ENCODE measurements at places on chromosomes 4 and X.

DNA sequence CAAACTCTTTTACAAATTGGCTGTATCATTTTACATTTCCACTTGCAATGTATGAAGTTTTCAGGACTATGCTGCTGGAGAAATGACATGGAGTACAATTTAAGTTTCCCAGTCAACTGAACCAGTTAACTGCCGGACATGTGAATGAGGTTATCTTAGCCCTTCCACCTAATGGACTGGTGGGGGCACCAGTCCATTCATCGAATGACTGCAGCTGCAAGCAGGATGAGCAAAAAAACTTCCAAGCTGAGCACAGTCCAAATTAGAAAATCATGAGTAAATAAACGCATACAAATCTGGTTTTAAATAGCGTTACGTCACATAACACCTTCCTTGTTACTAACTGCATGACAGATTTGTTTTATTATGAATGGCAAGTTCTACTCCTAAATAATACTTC lies 1131.5 kb downstream of the PCDH18 start:
- no peak for DNase-seq

GRCh38 chr4:5932035-5932568 lies 39.2 kb upstream of the CRMP1 start:
- DNase-seq = peak; percentile 87

DNA sequence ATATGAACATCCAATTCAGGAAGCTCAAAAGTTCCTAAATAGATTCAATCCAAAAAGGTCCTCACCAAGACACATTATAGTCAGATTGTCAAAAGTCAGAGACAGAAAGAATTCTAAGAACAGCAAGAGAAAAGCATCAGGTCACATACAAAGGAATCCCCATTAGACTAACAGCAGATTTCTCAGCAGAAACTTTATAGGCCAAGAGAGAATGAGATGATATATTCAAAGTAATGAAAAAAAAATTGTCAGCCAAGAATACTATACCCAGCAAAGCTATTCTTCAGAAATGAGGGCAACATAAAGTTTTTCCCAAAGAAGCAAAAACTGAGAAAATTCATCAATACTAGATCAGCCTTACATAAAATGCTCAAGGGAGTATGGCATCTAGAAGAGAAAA lies 106.6 kb upstream of the SH3RF1 start:
- DNase-seq = no peak

DNA sequence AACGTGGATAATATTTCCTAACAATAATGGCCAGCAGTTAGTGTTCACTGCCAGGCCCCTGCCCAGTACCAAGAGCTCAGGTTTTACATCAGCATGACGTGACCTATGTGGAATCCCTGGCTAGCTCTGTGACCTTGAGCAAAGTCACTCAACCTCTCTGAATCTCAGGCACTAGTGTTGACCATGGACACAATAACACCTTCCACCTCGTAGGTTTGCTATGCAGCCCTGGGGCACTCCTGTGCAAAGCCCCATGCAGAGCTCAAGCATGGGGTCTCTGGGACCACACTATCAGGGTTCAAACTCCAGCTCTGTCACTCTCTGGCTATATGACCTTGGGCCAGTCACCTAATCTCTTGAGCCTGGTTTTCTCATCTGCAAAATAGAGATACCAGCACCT lies 38.7 kb upstream of the MSX1 start:
- no peak for DNase-seq

DNA sequence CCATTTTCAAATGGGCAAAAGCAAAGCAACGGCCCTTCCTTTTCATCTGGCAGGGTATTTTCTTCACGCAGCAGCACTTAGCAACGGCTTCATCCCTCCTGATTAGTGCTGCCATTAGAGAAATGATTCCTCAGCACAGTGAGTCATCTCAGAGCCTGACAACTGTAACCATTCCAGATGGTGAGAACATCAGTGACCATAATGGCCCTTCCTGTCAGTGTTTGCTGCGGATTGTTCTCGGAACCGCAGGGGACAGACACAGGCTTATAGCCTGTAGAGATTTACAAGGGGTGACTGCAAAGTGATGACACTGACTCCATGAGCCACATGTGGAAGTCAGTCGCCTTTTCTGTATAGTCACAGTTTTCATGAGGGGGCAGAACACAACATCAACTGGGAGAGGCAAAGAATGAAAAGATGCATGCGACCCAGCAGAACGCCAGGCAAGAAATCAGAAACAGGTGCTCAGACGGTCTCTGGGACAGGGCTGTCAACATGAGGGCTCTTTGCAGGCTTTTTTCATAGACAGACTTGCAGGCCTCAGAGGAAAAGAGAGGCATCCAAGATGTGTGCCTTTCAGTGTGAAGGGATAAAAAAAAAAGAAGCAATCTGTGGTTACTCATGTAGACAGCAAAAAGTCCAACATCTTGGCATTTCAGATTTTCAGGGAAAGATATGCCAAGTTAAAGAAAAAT lies 69.9 kb upstream of the FBXW7 start:
- no peak for DNase-seq

DNA sequence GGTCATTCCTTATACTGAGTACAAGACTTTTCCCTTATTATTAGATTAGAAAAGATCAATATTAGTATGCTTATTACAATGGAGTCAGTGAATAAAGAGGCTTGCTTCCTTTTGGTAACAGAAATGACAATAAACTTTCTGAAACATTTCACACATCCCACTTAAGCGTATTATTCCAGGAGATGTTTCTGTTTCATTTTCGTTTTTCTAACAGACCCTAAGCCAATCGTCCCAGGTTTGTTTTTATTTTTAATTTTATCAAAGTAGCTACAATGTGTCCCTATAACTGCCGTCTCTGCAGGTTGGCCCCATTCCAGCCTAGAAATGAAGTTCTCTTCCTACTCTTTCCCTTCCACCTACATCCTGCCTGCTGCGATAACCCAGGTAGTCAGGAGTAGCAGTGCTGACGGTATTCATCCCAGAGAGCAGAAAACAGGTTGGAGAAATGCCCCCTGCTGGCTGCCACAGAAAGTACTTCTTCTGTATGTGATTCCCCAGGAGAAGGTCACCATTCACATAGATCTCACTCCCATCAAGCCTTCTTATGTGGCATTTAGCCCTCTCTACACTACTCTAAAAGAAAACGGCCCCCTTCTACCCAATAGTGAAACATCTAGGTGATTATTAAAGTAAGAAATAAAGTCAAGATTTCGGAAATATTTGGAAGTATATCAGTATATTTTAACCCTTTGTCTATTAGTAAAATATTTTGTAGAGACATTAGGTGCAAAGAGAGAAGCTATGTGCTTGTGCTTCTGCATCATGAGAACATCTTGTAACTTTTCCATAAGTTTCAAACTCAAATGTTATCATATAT lies 40.4 kb downstream of the ENPEP start:
- peak; percentile 19 for DNase-seq

DNA sequence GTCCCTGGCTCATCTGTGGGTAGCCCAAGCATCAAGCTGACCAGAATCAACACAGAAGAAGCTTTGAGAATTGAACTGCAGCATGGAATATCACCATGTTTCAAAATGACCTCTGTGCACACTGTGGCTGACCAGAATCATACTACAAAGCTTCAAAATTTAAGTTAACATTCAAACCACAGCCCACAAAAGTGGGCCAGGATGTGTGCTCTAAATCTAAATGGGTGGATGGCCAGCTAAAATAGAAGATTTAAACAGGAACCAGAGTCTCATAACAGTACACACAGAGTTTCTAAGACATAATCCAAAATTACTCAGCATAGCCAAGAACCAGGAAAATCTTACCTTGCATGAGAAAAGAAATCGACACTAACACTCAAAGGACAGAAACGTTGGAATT lies 46.1 kb downstream of the KLF3 start:
- no peak for DNase-seq

GRCh38 chrX:66684196-66684595 lies 45.3 kb upstream of the EDA2R start:
- DNase-seq = no peak

DNA sequence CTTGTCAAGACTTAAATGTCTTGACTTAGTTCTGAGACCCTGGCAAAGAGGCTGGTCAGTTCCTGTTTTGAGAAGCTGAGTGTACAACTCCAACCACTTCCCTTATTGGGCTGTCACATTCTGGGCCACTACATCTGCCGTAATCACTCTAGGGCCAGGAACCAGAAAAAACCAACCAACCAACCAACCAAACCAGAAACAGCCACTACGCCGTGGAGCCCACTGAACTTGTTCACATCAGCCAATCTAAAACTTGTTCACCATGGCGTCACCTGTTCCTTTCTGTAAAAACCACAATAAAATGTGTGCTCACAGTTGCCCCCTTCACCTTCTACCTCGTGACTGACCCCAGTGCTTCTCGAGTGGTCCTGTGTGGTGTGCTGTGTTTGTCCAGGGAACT lies 107.3 kb downstream of the JADE1 start:
- DNase-seq = no peak

DNA sequence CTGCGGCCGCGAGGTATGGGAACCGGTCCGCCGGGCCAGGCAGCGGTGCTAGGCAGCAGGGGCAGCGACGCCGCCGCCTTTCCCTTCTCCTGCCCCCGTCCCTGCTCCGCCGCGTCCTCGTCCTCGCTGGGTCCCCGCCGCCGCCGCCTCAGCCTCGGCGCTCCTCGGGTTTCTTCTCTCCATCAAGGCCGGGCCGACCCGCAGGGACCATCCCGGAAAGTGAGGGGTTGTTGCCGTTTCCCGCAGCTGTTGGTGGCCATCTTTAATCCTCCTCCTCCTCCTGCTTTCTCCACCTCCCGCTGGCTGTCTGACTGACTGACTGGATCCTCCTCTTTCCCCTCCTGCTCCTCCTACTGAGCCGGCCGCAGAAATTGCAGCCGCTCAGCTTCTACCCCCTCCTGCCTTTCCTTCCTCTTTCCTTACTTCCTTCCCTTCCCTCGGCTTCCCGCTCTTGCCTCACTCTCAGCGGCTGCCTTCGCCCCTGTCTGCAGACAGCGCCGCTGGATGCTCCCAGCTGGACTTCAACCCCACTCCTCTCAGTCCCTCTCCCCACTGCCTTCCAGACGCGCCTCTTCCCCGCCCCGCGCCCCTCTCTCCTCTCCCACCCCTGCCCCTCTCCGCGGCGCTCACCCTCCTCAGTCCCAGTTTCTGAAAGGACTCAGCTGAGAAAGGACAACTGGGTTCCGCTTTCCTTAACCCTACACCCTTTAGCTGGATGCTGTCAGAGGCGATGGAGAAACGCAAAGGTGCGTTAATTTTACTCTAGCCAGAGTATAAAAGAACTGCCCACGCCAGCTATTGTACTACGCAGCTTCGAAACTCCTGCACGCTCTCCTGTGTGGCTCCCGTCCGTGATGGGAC lies at the start of gene WDFY3:
TSS of gene WDFY3 (minus strand) at position 309 of the 861 bp plus-strand sequence. CDS start 106,099 bp downstream, outside the sequence.
- peak; percentile 92 for DNase-seq

DNA sequence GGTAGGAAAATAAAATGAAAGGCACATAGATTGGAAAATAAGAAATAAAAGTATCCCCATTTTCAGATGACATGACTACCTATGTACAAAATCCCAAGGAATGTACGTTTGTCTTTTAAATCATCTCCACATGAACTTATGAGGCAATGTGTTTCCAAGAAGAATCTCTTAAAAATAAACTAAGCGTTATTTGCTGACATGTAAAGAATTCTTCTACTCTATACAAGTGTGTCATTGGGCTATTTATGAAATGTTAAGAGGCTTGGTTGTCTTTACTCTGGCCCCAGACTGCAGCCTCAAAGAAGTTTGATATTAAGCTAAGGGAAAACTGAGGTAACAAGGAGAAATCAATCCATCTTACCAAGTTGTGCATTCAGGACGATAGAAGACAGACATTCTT lies 17.1 kb downstream of the BEX3 start:
- no peak for DNase-seq

DNA sequence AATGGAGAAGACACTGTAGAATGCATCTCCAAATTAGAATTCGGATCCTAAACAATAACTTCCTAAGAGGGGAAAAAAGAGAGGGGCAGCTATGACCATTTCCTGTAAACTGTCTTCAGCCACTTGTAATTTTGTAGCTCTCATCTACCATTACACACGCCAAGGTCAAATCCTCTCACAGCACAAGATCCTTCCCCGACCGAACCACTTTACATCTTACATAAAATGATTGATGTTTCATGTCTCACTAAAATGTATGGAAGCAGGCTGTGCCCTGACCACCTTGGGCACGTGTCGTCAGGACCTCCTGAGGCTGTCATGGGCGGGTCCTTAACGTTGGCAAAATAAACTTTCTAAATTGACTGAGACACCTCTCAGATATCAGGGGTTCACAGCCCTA lies 24.1 kb upstream of the PBDC1 start:
- DNase-seq = no peak

DNA sequence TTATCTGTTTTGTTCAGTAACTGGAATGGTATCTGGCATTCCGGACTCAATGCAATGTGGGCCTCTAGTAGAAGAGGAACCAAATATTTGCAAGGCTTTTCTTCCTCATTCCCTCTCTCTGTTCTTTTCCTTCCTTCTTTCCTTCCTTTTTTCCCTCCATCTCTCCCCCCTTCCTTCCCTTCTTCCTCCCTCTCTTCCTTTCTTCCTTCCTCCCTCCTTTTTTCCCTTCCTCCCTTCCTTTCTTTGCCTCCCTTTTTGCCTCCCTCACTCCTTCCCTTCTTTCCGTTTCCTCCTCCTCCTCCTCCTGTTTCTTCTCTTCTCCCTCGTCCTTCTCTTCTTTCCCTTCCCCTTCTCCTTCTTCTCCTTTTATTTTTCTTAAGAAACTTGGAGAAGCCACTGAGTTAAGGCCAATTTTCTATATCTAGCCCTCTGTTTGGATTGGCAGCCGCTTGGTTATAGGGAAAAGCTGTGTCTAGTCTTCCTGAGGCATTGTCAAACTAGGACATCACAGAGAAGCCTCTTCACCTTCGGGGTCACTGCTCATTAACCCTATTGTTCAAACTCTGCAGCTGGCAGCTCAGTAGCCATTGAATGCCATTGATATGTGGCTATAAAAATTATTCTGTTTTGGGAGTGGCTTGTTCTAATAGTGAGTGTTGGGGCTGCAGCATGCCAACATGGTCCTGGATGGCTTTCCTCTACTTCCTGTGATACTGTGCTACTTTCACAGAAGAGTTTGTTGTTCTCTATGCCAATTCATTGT lies 95.9 kb downstream of the CFAP299 start:
- no peak for DNase-seq

DNA sequence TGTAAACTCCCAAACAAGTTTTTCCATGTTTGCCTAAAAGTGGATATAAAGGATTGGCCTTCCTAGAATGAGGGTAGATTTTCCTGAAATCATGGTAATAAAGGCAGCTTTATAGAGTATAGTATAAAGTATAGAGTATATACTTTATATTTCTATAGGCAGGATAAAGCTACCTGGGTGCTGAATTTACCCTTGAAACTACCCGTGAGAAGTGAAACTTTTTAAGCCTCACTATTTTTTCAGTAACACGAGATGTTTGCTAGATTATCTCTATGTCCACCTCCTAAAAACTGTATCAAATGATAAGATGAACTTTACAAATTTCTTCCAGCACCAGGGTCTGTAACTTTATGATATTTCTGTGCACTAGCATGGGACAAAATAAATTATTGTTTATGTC lies 340.0 kb upstream of the GALNTL6 start:
- no peak for DNase-seq

Data from NCI-H187 treated with DMSO at 0.1 percent for 48 hours (cell line).